Fibroblast of the aortic adventitia (primary cell): ENCODE measurements at places on chromosomes 1 and 21. TPM values are rescaled to one million over a fixed set of nuclear protein-coding genes. Genes with fewer than 3 reads are reported as not detected.

DNA sequence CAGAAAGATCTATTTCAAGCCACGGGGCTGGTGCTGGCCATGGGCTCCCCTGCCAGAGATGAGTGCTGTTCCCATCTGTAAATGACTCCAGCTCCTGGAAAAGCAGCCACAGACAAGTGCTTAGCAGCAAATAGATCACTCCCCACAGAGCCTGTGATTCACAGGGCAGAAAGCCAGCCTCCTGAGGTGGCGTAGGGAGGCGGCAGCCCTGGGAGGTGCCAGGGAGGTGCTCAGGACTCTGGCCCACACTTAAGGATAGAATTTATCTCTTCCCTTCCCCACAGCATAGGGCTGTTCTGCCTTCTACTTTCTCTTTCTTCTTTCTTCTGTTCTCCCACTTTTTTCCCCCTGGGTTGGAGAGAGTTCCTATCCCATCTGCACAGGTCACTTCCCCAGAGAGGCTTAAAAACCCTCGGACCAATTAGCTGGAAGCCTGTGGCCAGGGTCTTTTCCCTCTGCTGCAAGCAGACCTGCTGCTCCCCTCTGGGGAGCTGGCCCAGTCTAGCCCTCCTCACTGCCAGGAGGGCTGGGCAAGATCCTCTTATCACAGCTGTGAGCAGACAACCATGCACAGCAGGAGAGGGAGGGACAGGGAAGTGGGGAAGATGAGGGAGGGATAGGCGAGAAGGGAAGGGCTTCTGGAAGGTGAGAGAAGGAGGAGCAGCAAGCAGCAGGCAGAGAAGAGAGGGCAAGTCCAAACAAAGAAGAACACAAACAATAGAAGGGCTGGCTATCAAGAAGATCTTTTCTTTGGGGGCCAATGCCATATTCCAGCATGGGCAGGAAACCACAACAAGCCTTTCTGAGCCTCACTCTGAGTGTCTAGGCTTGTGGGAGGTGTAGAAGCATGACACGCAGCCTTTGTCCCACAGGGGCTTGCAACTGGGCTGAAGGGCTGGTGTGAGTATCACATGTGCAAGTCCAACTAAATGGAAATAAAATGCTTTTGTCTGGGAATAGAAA lies 41.0 kb downstream of the KCND3 start:
- DNase-seq, result peak; percentile 4

Gene EFNA1
- total RNA-seq, result 0.16 and 0.54 TPM in 2 replicates

GRCh38 chr1:118773656-118774055 lies 214.5 kb downstream of the TBX15 start:
- DNase-seq, result no peak

Gene ZC3H12A
- 5.3 and 8.2 TPM in 2 replicates for total RNA-seq

- peak; percentile 57 for DNase-seq
Measured at GRCh38 chr1:114428083-114428754, 82.8 kb downstream of the TRIM33 start.
